ENCODE measurements at places on chromosomes 3 and 15.

DNA sequence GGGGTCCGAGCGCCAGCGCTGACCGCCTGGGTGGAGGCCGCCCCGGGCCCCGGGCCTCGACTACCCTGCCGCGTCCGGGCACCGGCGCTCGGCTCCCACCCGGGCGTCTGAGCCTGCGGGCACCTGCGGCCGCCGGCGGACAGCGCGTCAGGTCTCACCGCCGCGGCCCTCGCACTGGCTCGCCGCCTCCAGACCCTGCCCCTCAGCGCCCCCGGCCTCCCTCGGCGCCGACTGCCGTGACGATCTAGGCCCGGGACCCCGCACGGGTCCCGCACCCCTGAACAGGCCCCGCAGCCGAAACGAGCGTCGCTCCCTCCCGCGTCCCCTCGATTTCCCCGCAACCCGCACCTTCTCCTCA, 297 bp downstream of the PRC1 start:
- no peak for DNase-seq

DNA sequence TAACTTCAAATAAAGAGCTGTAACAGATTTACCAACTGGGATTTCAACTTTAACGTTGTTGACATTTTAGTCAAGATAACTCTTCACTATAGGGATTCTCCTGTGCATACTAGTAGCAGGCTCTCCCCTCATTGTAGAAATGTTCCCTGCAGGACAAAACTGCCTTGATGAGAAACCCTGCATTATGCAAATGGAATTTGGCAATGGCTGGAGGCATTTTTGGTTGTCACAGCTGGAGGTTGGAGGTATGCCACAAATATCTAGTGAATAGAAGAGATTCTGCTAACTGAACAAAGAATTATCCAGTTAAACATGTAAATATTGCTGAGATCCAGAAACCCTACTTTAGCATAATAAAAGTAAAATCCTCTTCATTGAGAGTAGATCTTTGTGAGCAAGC, 928.8 kb upstream of the ALCAM start:
- no peak for DNase-seq

DNA sequence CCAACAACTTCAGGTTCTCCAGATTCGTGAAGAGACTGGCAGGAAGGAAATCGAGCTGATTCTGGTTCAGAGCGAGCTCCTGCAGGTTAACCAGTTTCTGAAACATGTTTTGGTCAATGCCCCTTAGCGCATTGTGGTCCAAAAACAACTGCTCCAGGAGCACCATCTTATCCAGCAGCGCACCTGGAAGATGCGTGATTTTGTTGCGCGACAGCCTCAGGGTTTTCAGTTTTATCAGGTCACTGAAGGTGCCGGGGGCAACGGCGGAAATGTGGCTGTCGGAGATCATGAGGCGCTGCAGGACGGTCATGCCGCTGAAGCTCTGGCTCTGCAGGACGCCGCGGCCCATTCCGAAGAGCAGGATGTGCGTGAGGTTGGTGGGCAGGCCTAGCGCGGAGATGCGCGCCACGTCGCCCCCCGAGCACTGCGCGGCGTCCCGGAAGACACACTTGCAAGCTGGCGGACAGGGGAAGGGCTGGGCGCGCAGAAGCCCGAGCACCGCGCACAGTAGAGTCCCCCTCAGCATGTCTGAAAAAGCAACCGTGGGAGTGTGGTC, 1.2 kb downstream of the GP5 start:
- no peak for DNase-seq

DNA sequence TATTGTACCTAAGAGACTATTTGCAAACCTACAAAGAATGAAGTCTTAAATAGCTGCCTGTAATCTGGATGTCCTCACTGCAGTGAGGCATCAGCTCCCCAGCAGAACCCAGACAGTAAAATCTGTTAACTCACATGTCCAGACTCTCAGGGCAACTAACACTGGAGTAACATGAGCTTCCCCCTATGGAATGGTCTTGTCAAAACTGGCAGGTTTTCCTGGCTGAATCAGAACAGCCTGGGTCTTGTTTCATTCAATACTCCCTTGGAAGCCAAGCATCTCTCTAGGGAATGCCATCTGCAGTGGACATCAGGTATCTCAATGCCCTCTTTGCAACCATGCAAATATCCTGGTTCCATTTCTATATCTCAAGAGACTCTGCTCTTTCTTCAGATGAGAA, 24.4 kb downstream of the PTPN9 start:
- no peak for DNase-seq

DNA sequence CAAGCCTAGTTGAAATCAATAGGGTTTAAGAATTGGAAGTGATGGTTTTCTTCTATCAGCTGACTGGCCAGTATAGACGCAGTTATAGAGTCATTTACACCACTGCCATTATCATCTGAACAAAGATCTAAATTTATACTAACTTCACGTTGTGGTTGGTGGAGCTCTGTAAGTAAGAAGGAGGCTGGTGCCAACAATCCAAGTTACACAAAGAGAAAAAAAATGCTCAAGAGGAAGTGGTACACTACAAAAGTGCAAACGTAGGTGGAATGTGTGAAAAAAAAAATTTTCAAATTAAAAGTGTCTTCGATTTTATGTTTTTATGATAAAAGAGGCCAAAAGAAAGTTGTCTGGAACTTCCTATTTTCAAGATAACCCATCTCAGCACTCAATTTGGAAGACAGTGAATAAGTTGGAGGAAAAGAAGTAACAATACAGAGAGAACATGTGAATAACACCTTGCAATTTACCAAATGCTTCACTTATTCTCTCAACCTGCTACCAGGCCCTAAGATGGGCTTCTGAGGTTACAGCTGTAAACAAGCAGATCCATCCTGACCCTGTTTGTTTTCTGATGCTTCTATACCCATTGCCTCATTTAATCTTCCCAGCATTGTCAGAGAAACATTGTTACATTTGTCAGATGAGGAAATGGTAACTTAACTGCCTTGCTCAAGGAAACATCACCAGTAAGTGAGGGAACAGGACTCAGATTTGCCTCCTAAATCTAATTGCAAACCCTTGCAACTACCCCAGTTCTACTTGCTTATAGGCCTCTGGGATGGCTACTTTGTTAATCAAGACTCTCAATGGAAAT, 12.0 kb upstream of the TASOR start:
- DNase-seq = no peak

GRCh38 chr3:133573629-133574194, at the start of gene CDV3:
Gene CDV3, plus strand, starts transcription at chr3:133573686. Its CDS starts 359 bp downstream, at chr3:133574045.
- no peak for DNase-seq

GRCh38 chr3:196627918-196628231, 11.6 kb upstream of the NRROS start:
- no peak for DNase-seq
